Glutamatergic neuron (in vitro differentiated cells): ENCODE measurements at places on chromosomes 5 and 9. TPM values are rescaled to one million over a fixed set of nuclear protein-coding genes. Genes with fewer than 3 reads are reported as not detected.

DNA sequence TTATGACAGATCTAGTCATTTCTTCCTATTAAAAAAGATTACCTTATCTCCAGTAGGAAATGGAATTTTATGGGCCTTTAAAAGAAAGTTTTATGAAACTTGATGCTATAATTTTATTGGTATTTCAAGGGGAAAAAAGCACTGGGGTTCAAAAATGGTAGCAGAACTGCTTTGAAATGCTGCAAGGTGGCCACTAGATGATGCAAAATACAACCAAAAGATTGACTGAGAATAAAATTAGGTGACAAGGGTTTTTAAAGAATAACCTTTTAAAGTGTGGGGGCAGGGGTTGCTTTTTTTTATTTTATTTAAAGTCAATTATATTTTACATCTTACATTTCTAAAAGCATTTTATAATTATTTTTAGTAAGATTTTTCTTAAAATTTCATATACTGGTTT lies 61.7 kb downstream of the KLF9 start:
- no peaks in the 10 kb centered on the region for H3K4me1 ChIP-seq
- H3K27me3 ChIP-seq = peaks cover 2% of the 10 kb centered on the region
- H3K4me3 ChIP-seq = no peak overlapping the region
- no peaks in the 10 kb centered on the region for H3K36me3 ChIP-seq
- H3K27ac ChIP-seq = no peak overlapping the region

GRCh38 chr9:94703488-94704140 lies 22.9 kb upstream of the AOPEP start:
- no peaks in the 10 kb centered on the region for H3K36me3 ChIP-seq
- no peak overlapping the region for H3K27ac ChIP-seq
- H3K27me3 ChIP-seq = no peaks in the 10 kb centered on the region
- H3K4me3 ChIP-seq = no peak overlapping the region
- DNase-seq = no peak

The SPINK13 gene
- total RNA-seq = not detected

- H3K36me3 ChIP-seq = peaks cover 5% of the 10 kb centered on the region
- no peak for DNase-seq
- peaks cover 2% of the 10 kb centered on the region for H3K27me3 ChIP-seq
- peaks cover 2% of the 10 kb centered on the region for H3K4me1 ChIP-seq
Observed at GRCh38 chr5:55997742-55998351, 3.1 kb upstream of the IL6ST start.

- DNase-seq = no peak
- H3K27ac ChIP-seq = peak overlapping the region; percentile 31
- peaks cover 69% of the 10 kb centered on the region for H3K4me1 ChIP-seq
- H3K4me3 ChIP-seq = peak overlapping the region; percentile 40
- H3K36me3 ChIP-seq = no peaks in the 10 kb centered on the region
Observed at GRCh38 chr5:6727231-6727630, 14.0 kb downstream of the TENT4A start.

The SPINK6 gene
- not detected for total RNA-seq

DNA sequence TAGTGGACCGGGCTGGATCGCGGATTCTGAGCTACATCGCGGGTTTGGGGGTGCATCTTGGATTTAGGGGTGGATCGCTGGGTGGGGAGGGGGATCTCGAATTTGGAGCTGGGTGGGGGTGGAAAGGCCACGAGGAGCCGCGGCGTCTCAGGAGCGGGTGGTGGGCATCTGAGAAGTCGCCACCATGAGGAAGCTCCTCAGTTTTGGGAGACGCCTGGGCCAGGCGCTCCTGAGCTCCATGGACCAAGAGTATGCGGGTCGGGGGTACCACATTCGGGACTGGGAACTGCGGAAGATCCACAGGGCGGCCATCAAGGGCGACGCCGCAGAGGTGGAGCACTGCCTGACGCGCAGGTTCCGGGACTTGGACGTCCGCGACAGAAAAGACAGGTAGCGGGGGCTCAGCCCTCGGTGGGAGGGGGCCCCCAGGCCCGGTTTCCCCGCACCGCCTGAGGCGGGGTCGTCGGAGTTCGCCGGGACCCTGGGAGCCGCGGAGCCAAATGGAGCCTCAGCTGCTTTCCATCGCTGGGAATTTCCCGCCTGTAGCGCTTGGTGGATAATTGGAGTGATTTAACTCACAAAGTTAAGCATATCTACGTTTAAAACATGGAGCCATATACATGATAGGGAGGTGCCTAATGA lies 376 bp downstream of the ANKRD18B start:
- no peaks in the 10 kb centered on the region for H3K36me3 ChIP-seq
- H3K27me3 ChIP-seq = no peaks in the 10 kb centered on the region
- peaks cover 5% of the 10 kb centered on the region for H3K4me1 ChIP-seq
- H3K4me3 ChIP-seq = peak overlapping the region; percentile 94
